ENCODE measurements at places on chromosomes 4 and X. TPM values are rescaled to one million over a fixed set of nuclear protein-coding genes. Genes with fewer than 3 reads are reported as not detected.

DNA sequence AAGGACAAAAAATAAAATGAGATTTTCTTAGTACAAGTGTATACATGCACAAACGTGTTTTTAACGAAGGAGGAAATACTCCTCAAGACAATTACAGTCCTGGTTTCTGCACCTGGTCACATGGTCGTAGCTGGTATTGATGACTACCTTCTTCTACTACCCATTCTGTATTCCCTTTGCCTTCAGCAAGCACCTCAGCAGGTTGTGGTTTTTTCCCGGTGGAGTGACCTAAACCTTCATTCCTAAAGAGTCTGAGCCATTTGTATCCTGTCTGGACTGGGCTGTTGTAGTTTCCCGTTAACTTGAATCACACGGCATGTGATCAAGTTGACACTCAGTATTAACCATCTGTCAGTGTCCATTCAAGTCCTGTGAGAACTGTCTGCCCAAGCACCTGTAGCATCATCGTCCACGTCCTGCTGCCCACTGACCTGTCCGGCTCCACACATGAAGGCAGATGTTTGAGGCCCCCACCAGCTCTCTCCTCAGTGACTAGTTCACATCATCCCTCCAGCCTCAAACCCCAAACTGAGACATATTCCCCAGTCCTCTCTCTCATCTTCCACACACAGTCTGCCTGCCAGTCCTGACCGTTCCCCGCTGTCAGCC lies 31.1 kb upstream of the TBC1D14 start:
- no peak for DNase-seq

- DNase-seq: no peak
These were observed 325.2 kb upstream of the BMP3 start for GRCh38 chr4:80705311-80705710.

GRCh38 chrX:119734897-119735339 lies 23.5 kb upstream of the SOWAHD start:
- DNase-seq: peak; percentile 42

DNA sequence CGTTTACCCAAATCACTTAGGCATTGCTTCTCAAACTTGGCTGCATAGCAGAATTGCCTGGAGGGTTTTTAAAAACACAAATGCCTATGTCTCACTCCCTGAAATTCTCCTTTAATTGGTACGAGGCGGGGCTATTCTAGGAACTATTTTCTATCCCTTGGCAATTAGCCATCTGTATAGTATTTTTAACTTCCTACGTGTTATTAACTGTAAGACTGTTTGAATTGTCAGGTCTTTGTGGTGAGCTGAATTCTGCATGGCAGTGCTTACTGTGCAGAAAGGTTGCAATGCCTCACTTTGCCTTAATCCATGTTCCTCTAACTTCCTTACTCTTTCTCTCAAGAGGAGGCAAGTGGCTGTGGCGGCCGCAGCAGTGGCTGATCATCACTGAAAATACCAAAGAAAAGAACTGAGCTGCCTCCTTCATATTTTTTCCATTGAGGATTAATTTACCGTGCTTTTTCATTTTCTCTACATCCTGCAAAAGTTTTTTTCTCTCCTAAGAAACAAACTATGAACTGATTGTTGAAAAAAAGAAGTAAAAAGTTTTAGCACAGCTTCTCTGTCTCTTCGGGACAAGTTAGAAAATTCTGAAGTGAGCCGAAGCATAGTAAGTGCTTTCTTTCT lies at the start of gene SHROOM3:
Gene SHROOM3 (plus strand): TSS at position 329 of the 627 bp plus-strand sequence. CDS start 824 bp downstream, outside the sequence.
- DNase-seq: peak; percentile 81

DNA sequence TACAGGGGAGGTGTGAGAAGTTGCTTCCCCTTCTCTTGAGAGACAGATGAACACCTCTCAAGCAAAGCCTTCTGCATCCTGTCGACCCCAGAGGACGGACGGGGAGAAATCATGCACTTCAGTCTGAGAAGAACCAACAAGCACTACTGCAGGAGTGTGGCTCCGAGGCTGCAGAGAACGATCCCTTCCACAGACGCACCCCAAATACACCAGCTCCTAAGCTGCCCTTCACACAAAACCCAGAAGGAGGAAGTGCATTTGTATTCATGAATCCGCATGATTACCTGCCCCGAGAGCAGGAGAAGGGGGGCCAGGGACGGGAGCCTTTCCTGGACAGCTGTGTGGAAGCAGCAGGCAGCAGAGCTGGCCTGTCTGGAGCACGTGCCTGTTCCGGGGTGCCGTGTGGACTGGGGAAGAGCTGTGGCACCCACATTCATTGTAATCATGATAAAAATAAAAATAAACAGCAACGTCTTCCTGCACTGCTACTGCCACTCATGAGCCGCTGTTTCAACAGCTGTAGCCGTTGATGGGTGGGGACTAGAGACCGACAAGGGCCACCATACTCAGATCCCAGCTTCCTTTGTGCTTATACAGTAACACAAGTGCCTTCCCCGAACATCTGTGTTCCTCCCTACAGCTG lies 42.9 kb downstream of the ACSL1 start:
- no peak for DNase-seq

- no peak for DNase-seq
These were observed 232.1 kb downstream of the CPE start for GRCh38 chr4:165610679-165611437.

DNA sequence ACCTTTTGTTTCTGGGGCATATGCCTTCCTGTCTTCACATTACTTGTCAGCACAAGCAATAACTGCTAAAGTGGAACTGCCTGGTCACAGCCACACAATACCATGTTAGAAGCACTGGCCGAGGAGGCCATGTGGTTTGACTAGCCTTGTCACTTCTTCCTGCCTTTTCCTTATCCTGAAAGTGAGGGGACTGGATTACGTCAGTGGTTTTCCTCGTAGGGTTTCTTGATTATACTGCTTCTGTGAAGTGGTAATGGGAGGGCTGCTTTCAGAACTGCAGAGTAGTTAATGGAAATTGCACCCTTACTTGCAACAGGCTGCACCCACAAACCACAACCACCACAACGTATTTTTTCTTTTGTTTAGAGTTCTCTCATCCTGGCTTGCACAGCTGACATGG lies 26.6 kb downstream of the ZRSR2 start:
- no peak for DNase-seq

GRCh38 chrX:13009844-13010243 lies 34.6 kb downstream of the FAM9C start:
- peak; percentile 31 for DNase-seq

DNA sequence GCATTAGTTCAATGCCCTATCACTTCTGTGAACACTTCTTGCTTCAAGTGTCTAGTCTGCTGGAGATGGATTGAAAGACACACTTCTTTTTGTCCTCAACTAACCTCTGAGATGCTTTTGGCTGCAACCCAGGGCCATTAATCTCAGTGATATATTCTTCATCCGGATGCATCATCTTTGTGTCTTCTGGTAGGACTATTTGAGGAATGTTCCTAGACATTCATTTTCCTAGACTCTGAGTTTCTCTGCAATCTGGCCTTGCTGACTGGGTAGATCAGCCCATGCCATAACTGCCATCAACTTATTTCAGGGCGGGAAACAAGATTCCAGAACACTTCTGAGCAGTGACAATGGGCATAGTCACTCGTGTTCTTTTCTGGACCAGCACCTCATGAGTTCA lies 329.4 kb downstream of the PDGFC start:
- DNase-seq: peak; percentile 60

DNA sequence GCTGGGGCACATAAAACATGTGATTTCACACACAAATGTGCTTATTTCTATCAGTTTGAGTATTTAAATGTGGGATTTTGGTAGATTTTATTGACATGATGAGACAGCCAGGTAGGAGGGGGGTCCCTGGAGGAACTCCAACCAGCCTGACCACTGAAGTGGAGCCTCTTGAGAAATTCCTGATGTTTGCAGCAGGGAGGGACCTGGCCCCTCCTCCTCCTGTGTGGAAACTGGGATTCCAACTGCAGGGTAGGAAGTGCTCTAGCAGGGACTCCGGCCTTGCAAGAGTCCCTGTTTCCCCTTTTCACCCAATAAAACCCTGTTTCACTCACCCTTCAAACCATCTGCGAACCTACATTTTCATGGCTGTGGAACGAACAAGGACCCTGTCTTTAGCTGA lies 2224.0 kb upstream of the AGA start:
- no peak for DNase-seq

- peak; percentile 0 for DNase-seq
These were observed 32.9 kb upstream of the GRID2 start for GRCh38 chr4:92270908-92271307.

The BCAP31 gene
- 384 TPM for total RNA-seq

The TEX11 gene
- not detected for total RNA-seq

The RAB39B gene
- total RNA-seq: 0.17 TPM

The TIGD4 gene
- total RNA-seq: not detected

Data from M059J (cell line).